ENCODE measurements at places on chromosomes 1 and 21.
A peak's percentile ranks its signal among the peaks of the same experiment; 100 is the strongest.

- peak; percentile 54 for DNase-seq
Observed at GRCh38 chr1:202858331-202858730, 30.6 kb downstream of the RABIF start.

GRCh38 chr1:62840555-62840954, 56.6 kb downstream of the ATG4C start:
- DNase-seq, result no peak

DNA sequence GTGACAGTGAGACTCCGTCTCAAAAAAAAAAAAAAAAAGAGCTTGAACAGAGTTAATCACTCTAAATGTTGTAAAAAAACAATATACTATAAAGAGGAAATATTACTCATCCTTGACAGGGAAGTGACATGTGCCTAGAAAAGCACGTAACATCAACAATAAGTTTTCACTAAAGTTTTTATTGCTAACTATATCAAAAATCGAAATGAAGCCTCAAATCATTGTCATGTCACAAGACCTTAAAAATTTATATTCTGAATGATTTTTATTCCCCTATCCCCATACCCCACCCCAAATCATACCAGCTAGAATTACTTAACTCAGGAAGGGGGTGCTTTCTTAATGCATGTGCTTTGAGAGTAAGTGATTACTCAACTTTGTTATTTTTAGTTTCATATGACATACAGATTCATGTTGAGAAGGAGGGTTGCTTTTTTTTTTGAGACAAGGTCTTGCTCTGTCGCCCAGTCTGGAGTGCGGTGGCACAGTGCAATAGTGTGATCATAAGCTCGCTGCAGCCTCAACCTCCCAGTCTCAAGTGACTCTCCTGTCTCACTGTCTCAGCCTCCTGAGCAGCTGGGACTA, 53.6 kb upstream of the MUTYH start:
- DNase-seq, result no peak

DNA sequence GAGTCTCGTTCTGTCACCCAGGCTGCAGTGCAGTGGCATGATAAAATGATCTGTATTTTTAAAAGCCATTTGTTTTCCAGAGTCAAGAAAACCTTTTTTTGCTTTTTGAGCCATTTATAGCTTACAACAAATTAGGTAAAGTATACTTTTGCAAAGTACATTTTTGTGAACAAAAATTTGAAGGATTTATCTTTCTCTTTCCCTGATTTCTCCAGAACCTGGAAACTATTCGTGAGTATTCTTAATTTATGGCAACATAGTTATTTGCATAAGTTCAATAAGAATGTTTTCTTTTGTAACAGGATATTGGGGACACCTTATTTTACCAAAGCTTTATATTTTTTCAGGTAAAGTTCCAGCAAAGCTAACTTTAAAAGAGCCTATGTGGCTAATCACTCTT, 37.4 kb upstream of the SLC35F3 start:
- no peak for DNase-seq

GRCh38 chr1:156383023-156383422, 14.0 kb downstream of the RHBG start:
- DNase-seq, result peak; percentile 54

DNA sequence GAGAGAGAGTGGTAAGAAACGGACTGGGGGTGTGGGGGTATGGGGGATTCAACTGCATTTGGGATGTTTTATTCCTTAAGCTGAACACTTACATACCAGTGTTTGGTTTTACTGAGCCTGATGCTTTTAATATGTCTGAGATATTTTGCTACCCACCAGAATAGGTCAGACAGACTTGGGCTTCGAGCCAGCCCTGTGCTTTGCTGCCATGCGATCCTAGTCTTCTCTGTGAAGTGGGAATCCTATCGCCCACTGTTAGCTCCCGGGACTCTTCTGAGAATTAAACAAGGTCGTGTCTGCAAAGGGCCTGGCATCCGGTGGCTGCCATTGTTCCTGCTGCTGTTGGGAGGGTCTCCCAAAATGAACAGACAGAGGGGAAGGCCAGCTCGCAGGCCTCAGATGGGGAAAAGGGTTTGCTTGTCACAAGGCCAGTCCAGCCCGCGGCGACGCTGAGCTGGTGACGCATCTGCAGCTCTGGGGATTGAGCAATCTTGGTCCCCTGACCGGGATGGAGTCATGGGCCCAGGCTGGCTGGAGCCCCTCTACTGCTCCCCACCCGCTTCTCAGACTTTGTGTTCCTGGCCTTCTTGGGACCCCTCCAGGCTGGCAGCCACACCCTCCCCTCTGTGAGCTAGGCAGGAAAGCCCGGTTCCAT, 26.9 kb upstream of the ECE1 start:
- DNase-seq, result no peak

DNA sequence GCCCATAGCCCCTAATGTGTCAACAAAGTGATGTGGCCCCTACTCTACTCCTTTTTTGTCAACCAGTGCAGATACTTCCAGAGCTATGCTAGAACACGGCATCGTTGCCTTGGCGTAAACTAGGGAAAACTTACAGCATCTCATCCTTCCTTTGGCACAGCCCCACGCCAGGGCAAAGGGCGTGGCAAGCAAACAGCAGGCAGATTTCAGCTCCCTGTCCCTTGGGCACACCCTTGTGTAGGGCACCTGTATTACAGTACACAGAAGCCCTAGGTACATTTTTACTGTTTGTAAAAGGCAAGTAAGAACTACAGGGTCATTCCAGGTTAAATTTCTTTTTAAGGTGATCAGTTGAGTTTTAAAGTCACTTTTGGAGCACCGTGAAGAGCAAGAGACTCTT, 29.3 kb downstream of the PRDX6 start:
- no peak for DNase-seq

GRCh38 chr1:91754816-91755580, 131.0 kb downstream of the TGFBR3 start:
- DNase-seq, result no peak

DNA sequence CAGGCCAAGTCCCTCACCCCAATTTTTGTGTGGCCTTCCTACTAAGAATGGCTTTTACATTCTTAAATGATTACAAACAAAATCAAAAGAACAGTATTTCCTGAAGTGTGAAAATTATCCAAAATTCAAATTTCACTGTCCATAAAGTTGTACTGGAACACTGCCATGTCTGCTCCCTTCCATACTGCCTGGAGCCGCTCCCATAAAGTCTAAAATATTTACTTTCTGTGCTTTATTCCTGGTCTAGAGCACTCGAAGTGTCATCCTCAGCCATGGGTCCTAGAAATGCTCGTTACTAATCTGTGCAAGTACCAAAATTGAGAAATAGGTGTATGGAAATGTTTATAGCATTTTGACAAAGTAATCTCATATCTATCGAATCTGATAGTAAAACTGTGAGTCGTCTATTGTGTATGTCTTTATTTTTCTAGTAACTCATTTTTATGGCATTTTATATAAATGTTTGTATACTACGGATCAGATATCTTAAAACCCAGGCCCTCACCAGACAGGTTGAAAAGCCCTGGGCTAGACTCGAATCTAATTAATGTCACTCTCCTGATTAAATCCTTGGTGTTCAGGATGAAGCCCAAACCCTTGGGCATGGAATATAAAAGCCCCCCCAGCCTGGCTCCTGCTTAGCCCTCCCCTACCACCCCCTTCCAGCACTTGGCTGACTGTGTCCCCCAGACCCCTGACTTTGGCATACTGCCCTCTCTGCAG, 4.9 kb downstream of the LBR start:
- no peak for DNase-seq

DNA sequence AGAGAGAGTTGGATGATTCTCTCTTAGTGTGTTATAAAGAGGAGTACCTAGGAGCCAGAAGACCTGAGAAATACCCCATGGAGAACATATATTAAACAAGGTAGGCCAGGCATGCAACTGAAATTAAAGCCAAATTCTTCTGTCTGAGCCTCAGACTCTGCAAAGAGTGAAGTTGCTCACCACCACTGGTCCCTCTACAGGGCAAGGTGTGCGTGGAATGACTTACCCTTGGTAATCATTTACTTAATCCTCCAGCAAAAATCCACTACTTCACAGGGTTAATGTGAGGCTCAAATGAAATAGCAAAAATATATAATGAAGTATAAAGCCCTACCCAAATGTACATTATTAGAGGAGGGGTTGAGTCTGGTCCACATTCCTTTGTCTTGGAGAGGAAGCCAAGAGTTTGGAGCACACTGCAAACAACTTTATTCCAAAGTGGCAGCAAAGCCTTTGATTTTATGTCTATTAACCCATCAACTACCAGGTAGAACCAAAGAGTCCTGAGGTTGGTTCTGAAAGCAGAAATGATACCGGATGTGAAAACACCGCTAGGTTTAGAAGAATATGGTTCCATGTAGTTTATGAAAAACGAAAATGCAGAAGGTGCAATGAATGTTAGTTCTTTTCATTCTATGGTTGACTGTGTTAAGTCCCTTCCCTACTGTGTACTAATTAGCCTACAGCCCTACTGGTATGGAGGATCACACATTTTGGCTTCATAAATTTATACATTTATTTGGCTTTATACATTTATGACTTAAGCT, 8.5 kb downstream of the SSR2 start:
- DNase-seq, result no peak

GRCh38 chr1:153538315-153538821, 2.4 kb downstream of the S100A5 start:
- DNase-seq, result no peak

- DNase-seq, result no peak
Observed at GRCh38 chr1:90502696-90503095, 214.4 kb downstream of the BARHL2 start.

DNA sequence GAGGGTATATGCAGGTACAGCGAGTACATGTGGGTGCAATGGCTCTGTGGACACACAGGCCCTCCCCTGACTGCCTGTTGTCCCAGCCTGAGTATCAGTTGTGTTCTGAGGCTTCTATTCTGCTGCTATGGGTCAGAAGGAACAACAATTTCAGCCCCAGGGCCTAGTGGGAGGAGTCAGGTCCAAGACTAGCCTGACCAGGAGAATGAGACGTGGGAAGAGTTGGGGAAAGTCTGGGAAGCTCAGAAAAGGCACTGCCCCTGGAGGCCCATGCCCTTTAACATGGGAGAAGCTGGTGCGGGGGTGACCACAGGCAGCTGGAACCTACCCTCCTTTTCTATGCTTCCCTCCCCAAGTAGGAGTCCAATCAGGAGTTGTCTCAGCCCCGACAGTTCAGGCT, 7.7 kb downstream of the IGSF8 start:
- no peak for DNase-seq

DNA sequence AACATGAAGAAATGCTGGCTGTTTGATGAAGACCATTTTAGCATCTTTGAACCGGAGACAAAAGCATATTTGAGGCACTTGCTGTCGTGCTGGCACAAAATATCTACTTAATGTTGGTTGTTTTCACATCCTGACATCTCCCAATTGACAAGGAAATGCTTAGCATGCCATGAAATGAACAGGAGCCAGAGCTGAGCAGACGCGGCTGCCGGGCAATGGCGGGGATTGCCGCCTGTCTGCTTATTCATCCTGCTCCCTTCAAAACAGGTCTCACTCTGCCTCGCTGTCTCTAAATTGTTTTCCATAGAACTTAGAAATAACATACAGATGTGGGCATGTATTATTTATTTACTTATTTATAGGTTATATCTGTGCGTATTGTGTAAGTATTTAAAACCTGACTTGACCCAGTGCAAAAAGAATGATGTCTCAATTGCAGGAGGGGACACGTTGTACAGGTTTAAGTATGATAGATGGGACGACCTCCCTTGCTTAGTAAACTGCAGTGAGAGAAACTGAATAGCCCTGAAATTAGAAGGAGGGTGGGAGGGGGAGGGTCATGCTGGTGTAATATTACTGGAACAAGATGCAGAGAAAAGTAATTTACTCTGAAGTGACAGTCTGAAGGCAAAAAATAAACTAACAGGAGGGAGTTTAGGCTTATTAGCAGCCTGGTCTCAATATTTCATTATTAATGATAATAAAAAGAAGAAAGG, 590.4 kb upstream of the PLXNA2 start:
- DNase-seq, result no peak

- DNase-seq, result no peak
Observed at GRCh38 chr1:5480906-5481305, 511.3 kb downstream of the NPHP4 start.

DNA sequence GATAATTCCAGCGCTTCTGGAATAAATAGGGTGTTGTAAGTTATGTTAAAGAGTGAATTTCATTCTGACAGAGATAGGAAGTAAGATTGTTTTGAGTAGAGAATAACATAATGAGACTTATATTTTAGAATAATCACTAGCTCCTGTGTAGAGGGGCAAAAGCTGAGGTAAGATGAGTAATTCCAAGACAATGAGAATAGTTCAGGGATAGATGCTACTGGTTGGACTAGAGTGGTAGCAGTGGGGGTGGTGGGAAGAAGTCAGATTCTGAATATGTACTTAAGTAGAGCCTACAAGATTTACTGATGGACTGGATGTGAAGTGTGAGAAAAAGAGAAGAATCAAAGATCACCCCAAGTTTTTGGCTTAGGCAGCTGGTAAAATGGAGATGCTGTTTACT, 23.3 kb upstream of the MOV10 start:
- DNase-seq, result no peak

DNA sequence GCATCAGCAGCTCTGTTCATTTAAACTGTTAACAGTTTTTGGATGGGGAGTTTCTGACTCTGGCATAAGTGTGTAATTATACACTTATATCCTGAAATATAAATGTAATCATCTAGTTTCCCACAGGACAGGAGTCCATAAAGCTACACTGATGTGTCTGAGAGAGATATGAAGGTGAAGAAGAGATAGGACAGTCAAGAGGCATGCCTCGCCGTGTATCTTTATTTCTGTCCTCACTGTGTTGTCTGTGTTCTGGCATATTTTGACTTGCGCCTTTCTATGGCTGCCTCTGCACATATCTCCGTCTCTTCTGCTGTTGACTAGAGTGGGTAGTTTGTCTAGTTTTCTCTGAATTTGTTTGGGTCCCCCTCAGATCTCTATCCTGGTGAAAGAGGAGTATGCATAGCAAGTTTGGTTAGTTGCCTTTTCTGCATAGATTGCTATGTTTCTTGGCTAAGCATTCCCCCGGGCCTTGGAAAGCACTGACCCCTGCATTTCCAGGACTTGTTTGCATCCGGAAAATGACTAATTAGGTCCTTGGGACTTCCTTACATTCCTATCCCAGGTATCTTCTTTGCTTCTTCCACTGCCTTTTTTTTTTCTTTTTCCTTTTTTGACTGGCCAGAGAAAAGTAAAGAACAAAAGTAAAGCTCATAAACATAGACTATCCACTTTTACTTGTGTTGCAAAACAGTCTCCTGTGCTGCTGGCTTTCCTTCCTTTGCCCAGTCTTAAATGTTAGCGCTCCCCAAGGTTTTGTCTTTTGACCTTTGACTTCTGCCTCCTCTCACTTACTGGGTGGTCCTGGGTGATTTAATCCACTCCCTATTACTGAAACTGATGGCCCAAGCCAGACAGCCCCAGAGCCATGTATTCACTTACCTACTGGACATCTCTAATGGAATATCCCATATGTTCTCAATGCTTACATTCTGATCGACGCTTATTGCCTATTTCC, 27.6 kb upstream of the CNN3 start:
- no peak for DNase-seq

- no peak for DNase-seq
Observed at GRCh38 chr1:242467556-242468145, 56.8 kb downstream of the PLD5 start.

- DNase-seq, result peak; percentile 55
Observed at GRCh38 chr1:108570128-108570527, 10.2 kb downstream of the EEIG2 start.
